ENCODE measurements at places on chromosomes 13 and 19.

- DNase-seq = no peak
Observed at GRCh38 chr13:74266861-74267260, 132.7 kb upstream of the KLF12 start.

- no peak for DNase-seq
Observed at GRCh38 chr13:78852709-78853108, 193.8 kb upstream of the OBI1 start.

DNA sequence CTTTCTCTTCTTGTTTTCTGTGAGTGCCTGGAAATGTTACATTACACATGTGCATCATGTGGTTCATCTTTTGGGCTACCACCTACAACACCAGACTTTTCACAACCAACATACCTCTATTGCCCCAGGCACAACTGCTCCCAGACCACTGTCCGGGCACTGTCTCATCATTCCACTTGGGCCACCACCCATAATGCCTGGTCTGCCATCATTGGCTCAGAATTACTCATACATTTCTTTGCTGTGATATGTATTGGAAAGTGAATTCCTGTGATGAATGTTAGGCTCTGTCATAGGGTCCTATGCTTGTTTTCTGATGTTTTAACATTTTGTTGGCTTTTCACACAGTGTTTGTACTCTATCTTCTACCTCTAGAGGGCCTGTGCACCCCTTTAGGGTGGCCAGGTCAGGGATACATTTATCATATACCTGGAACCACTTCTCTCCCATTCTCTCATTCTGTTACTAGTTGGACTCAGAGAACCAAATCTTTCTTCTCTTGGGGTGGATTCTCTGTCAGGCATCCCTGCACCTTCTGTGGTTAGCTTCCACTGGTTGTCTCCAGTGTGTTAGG, 172.8 kb downstream of the NHLRC3 start:
- no peak for DNase-seq

- DNase-seq = no peak
Observed at GRCh38 chr19:21940684-21941083, 70.1 kb downstream of the ZNF208 start.

GRCh38 chr13:80342471-80343371, 1.8 kb upstream of the SPRY2 start:
- peak; percentile 54 for DNase-seq

DNA sequence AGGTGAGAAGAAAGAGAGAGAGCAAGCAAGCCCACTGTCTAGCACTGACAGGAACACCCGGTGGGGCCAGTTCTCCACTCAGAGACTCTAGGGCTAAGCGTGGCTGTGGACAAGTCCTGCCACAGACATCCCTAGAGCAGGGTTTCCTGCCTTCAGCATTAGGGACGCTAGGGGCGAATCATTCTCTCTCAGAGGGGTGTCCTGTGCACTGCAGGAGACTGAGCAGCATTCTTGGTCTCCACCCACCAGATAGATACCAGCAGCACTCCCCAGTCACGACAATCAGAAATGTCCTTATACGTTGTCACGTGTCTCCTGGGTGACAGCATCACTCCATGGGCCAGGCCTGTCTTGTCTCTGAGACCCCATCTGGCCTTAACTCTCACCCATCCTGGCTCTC, 1.5 kb downstream of the OR10H1 start:
- DNase-seq = no peak

DNA sequence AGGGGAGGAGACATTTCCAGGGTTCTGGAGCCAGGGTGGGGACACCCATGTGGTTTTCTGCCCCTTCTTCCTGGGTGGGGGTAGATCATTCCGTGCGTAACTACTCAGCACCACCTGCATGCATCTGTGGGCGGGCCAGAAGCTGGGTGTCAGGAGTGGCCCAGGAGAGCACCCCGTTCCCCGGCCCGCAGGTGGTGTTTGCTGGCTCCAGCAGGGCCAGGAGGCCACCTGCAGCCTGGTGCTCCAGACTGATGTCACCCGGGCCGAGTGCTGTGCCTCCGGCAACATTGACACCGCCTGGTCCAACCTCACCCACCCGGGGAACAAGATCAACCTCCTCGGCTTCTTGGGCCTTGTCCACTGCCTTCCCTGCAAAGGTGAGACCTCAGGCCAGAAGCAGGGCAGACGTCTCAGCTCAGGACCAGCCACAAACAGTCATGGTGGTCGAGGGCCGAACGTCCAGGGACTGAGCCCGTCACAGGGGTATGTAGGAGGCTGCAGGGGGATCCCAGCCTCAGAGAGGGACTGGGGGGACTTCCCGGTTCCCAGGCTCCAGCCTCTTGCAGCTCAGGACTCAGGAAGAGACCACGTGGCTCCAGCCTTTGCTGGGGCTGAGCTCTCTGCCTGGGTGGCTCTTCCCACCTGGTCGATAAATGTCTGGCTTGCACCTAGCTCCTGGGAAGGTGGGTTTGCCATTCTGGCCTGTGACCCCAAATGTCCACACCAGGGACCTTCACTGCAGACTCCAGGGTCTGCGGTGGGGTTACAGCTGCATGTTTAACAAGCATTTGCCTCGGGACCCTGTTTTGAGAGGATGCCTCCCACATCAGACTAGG, 1.6 kb downstream of the FSTL3 start:
- no peak for DNase-seq

- no peak for DNase-seq
Observed at GRCh38 chr13:106522898-106523525, 12.4 kb downstream of the EFNB2 start.

DNA sequence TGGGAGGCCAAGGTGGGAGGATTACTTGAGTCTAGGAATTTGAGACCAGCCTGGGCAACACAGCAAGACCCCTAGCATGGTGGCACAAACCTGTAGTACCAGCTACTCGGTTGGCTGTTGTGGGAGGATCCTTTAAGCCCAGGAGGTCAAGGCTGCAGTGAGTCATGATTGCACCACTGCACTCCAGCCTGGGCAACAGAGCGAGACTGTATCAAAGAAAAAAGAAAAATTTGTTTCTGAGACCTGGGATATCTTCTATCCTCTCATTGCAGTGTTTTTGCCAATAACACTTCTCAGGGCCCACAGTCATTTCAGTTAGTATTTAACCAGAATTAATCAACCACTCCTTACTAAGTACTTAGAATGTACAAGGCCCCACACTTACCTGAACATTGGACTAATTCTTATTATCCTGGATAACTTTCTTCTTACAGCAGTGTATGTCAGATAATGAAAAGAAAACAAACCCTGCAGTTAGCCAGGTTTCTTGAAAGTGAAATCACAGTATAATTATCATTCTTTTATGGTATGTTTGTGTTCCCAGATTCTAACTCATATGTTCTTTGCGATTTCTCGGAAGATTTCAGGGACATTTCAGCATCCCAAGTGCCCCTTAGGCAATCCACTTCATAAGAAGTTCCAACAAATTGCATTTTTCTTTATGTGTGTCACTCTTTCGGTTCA, 75.6 kb upstream of the KLF5 start:
- no peak for DNase-seq

GRCh38 chr19:2856457-2857050, 10.6 kb upstream of the ZNF556 start:
- DNase-seq = no peak

- DNase-seq = no peak
Observed at GRCh38 chr19:35304036-35304435, 12.1 kb downstream of the MAG start.

DNA sequence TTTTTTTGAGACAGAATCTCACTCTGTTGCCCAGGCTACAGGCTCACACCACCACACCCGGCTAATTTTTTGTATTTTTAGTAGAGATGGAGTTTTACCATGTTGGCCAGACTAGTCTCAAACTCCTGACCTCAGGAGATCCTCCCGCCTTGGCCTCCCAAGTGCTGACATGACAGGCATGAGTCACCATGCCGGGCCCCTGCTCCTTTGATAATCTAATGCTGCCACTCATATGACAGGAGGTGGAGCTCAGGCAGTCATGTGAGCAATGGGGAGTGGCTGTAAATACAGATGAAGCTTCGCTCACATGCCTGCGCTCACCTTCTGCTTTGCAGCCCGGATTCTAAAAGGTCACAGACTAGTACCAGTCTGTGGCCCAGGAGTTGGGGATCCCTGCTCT, 25.1 kb downstream of the ARHGEF18 start:
- no peak for DNase-seq

GRCh38 chr19:16417660-16418596, 53.8 kb downstream of the EPS15L1 start:
- peak; percentile 56 for DNase-seq

GRCh38 chr19:54572696-54573311, 786 bp upstream of the LILRA2 start:
- DNase-seq = no peak

- no peak for DNase-seq
Observed at GRCh38 chr13:82800391-82800790, 1081.9 kb downstream of the SLITRK1 start.

DNA sequence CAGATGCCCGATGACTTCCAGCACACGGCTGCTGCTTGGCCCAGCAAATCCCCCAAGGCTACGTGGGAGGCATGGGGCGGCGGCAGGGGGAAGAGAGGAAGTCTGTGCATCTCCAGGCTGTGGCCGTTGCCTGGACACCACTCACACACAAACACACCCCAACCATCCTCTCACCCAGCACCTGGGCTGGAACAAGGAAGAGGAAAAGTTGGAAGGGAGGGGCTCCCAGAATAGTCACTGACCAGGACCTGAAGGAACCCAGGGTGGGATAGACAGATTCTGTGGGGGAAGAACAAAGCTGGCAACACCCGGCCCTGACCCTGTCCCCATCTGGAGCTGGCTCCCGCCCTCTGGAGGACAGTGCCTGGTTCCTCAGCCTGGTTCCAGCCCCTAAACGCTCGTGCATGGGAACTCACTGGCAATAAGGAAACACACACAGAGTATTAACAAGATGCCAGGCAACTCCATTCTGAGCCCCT, 11.2 kb downstream of the PPP6R1 start:
- no peak for DNase-seq

DNA sequence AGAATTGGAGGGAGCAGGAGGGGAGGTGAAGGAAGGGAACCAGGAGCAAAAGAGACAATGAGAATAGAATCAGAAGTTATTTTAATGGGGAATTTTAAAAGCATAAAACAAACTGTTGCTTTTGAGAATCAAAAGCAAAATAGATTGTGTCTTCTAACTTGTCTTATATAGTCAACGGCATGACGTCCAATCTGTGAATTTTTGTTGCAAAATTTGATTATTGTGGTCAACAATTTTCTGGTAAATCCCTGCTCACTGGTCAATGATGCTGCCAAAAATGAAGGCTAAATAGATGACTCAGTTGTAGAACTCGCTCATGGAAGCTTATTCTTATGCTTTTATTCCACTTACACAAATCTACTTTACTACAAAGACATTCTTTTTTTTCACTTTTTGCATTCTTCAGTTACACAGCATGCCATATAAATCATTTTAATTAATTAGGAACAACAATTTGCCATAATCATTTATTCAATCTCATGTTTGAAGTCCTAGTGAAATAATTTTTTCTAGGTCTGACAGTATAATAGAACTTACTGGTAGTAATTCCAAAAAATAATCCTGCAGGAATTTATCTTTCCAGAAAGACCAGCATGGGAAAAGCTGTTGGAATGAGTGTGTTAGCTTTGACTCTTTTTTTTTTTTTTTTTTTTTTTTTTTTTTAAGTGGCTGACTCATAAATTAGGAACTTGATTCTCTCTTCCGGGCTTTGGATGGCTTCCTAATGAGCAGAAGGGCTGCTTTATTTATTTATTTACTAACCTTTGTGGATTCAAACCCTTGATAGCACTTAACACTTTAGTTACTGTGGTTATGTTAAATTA, 256.9 kb downstream of the SPRY2 start:
- no peak for DNase-seq

GRCh38 chr13:100443278-100443997, 145.2 kb downstream of the GGACT start:
- no peak for DNase-seq

DNA sequence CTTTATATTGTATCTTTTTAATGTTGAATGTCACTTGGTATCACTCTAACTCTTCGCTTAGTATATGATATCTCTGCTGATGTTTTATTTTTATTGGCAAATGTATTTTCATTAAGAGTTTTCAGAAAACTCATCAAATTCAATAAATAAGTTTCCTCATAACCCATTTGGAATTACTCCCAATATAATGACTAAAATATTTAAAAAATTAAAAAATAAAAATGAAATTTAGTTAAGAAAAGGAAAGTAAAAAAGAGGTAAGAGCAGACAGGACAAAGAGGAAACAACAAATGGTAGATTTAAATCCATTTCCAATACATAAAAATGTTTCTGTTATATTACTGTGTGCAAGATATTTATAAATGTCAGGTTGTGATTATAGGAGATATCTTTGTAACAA, 548.9 kb upstream of the SPRY2 start:
- DNase-seq = no peak

DNA sequence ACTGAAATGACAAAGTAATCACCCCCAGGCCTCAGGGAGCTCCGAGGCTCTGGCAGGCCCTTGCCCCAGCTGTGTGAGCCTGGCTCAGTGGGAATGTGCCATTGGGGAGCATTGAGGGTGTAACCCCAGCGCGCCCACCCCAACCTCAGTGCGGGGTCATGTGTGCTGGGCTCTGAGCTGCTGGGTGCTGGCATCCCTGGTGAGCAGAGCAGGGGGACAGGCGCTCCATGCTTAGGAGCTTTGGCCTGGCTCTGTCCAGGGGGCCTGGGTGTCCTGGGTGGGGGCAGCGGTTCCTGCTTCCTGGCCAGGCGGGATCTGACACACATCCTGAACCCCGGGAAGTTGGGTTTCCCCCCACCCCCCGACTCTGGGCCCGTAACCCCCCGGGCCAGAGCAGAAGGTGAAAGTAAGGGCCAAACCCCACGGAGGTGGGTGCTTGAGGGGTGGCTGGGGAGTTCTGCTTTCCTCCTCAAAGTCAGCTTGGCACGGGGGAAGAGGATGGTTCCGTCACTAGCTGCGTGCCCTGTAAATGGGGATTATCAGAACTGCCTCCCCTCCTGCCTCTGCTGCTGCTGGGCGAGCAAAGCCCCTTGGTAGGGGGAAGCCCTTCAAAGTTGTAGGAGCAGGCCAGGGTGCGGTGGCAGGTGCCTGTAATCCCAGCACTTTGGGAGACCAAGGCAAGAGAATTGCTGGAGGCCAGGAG, 1.7 kb downstream of the LRP3 start:
- DNase-seq = no peak

- DNase-seq = no peak
Observed at GRCh38 chr19:7748756-7749155, 1.4 kb upstream of the CD209 start.

DNA sequence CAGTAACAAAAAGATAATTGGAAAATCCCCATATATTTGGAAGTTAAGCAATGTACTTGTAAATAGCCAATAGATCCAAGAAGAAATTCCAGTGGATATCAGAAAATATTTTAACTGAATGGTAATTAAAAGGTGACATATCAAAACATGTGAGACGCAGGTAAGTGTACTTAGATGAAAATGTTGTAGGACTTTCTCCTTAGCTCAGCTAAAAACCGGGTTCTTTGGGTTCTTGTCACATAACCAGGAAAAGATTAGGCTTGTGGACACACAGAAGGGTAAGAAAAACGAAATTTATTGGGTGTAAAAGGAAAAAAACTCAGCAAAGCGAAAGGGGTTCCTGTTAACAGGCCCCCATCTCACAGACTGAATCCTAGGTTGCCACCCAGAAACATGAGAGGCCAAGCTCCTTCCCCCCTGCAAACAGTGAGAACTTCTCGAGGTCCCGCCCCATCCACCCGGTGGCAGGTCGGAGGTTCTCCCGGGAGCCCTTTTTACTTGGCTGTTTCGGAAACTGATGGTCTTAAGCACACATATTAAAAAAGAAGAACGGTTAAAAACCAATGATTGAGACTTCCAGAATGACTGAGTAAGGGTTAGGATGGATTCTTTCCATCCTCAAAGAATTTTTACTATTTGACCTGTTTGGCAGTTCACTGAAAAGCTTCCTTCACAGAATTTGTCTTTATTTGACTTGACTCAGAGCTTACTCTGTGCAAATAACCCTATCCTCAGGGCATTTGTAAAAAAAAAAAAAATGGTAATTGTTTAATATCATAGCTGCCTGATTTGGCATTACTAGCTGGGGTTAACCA, 3.1 kb upstream of the CCDC70 start:
- no peak for DNase-seq
